ENCODE measurements at places on chromosomes 6 and 20. TPM values are rescaled to one million over a fixed set of nuclear protein-coding genes. Genes with fewer than 3 reads are reported as not detected.

Gene F13A1
- not detected for total RNA-seq

Gene MYCT1
- 0.46 TPM for total RNA-seq

Gene OR2J1
- total RNA-seq, result not detected

Gene WFDC12
- total RNA-seq, result not detected

Gene KCNQ2
- not detected for total RNA-seq

Gene PLN
- total RNA-seq, result 0.83 TPM

Gene C6orf58
- total RNA-seq, result not detected

Gene ADAM33
- total RNA-seq, result 18.7 TPM

Gene SIGLEC1
- total RNA-seq, result not detected

Gene EFCAB8
- under 0.01 TPM for total RNA-seq

Gene SLC22A1
- 1.4 TPM for total RNA-seq

Gene KHDC1L
- not detected for total RNA-seq

Gene RUNX2
- 8.3 TPM for total RNA-seq

Gene TNF
- total RNA-seq, result under 0.01 TPM

Gene FBXO9
- total RNA-seq, result 41.9 TPM

Gene GSTA3
- not detected for total RNA-seq

Gene SIRPD
- not detected for total RNA-seq

Gene NKAIN2
- total RNA-seq, result not detected

Gene TMEM74B
- not detected for total RNA-seq

Data from smooth muscle cell of the umbilical artery (primary cell).